ENCODE measurements at places on chromosomes 16 and 17.

DNA sequence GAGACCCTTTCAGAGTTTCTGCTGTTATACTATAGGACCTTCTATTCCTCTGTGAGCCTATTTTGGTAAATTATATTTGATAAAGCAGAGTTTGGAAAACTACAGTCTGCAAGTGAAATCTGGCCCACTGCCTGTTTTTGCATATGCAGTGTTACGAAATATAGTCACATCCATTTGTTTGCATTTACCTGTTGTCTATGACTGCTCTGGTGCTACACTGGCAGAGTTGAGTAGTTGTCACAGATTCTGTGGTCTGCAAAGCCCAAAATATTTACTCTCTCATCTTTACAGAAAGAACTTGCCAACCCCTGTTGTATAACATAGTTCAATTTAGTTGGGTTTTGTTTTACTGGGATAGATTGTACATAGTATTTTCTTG is 42.3 kb downstream of the TNRC6A start:
- no peak for DNase-seq

- no peak for DNase-seq
Measured at GRCh38 chr16:61818850-61819249, 217.4 kb downstream of the CDH8 start.

DNA sequence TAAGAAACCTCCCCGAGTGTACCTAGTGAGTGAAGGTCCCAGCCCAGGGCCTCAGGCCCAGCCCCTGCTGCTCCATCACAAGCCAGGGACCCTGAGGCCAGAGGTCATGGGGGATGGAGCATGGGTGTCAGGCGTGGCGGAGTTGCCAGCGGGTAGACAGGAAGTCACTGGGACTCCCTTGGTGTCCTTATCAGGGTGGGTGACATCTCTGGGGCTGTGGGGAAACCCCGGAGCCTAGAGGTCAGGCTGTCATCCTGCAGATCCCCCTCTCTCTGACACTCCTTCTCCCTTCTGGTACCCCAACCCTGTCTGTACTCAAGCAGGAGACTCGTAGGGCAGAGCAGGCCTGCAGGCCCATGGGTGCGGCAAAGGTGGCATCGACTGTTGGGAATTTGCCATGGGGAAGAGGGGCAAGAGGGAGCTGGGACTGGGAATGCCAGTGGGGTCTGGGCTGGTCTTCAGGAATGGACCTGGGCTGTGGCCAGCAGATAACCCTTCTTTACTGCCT is 10.8 kb upstream of the ADGRG1 start:
- DNase-seq = no peak

- peak; percentile 1 for DNase-seq
Measured at GRCh38 chr16:80027007-80027965, 426.7 kb upstream of the MAF start.

DNA sequence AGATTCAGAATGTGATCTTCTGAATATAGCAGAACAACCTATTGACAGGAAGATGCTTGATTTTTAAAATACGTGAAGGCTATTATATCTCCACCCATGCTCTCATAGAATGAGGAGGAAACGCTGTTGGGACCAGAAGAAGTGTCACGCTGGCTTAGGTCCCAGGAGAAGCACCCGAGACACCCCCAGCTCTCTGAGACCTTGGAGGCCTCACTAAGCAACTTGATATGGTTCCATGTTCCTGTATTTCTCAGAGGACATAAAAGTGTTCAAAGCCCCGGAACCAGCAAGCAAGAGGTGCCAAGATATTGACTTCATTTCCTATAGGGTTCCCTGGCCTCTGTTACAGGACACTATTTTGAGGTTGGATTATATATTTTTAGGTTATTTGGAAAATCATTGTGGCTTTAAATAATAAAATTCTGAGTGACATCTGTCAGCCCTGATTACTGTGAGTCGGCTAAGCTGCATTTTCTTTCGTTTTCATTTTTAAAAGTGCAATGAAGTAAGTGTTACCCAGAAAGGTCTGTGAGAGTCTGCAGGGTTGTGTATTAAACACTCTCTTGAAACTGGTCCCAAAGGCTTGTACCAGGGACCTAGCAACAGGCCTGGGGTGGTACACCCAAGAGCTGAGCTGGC is 400.0 kb downstream of the SOX9 start:
- no peak for DNase-seq

DNA sequence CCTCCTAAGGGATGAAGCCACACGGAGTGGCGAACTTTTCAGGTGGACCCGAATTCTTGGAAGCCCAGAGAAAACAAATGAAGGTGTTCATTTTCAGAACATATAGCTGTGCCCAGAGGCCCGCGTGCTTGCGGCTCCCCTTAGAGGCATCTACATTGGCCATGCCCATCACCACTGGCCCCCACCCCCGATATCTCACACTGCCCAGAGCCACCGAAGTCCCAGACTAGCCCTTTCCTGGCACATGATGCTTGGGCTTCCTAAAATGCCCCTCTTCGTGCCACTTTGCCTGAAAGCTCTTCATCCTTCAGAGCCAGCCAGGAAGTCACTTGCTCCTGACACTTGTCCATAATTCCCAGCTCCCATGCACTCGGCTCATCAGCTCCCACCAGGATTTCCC is 2.1 kb upstream of the HEXIM1 start:
- no peak for DNase-seq

All from C1 segment of cervical spinal cord (tissue), 14 donors.